ENCODE measurements at places on chromosomes 6 and 20. TPM values are rescaled to one million over a fixed set of nuclear protein-coding genes. Genes with fewer than 3 reads are reported as not detected.

Gene SAMD10
- polyA plus RNA-seq, result 9.9 TPM

Gene PLG
- polyA plus RNA-seq, result 9.8 TPM

Gene SLC17A2
- polyA plus RNA-seq, result 0.42 TPM

DNA sequence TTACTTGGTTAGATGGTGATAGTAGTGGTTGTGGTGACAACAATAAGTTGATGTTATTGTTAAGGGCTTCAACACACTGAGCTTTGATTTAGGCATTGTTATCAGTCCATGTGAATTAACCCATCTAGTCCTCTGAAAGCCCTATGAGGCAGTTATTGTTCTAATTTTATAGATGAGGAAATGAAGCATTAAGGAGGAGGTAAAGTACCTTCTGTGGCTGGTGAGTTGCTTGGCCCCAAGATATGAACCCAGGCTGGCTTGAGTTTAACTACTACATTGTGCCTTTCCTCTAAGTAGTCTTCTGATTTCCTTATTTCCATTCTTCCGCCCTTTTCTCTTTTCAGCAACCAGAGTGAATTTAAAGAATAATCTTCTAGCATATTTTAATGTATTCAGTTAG, 81.7 kb downstream of the QKI start:
- no peak for DNase-seq

- DNase-seq, result no peak
Observed at GRCh38 chr6:119591235-119591634, 241.7 kb upstream of the MAN1A1 start.

DNA sequence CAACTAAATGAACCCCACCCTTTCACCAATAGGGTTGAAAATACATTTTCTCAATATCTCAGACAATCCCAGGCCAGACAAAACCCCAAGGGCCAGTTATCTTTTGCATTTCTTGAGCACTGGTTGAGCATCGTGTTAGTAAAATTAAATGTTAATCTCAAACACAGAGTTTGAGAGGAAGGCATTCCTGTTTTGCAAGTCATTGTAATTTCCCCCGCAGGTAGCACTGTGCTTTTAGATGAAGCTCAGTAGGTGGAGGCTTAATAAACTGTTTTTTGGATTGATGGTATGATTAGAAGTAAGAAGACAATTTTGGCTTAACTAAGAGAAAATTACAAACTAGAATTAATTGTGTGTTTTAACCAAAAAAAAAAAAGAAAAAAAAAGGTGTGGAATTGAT, 998.6 kb upstream of the FLRT3 start:
- no peak for DNase-seq

DNA sequence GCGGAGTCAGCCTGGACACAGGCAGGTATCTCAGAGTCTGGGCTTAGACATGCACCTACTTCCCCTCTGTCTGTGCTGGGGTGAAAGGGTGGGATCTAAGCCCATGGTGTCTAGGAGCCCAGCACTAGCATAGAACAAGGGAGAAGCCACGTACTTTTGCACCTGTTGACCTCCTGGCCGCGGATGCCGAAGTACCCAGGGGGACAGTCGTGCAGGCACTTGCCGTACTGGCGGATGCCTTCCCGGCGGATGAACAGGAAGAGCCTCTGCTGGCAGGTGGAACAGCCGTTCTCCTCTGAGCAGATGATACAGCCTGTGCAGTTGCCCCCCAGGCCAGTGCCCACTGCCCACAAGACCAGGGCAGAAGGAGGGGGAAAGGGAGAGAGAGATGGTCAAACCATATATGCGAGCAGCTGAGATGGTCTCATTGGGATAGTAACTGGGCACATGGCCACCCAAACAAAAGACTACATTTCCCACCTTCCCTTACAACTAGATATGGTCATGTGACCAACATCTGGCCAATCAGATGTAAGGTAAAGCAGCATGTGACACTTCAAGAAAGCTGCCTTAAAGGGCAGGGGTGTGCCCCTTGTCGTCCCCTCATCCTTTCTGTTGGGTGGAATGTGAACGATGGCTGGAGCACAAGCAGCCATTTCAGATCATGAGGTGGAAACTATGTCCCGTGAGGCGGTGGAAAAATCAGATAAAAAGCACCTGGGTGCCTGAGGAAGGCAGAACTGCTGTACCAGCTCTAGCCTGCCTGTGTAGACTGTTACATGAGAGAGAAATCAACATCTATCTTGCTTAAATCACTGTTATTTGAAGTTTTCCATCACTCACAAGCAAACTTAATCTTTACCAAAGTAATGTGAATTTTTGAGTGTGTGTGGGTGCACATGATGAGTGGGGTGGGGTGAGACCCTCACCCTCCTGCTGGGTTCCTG, 34.0 kb downstream of the RSPO4 start:
- no peak for DNase-seq

DNA sequence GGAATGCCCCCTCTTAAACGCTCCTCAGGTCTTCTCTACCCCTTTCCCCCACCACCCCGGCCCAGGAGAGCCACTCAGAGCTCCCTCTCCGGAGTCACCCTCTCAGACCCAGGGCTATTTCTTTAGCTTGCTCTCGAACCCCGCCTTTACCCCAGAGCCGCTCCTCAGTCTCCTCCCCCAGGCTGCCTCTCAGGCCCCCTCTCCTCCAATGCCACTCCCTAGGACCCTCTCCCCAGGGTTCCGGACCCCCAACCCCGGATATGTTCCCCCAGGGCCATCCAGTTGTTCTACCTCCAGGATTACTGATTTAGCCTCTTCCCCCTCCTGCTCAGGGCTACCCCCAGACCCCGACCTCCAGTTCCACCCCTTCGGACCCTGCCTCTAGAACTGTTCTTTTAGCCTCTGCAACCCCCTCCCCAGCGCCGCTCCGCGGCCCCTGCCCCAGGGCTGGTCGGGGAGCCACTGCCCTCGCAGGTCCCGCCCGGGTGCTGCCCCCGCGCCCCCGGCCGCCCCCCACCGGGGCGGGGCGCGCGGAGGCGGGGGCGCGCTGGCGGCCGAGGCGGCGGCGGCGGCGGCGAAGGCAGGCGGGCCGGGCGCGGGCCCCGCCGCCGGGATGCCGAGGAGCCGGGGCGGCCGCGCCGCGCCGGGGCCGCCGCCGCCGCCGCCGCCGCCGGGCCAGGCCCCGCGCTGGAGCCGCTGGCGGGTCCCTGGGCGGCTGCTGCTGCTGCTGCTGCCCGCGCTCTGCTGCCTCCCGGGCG, at the start of gene MMP24:
Gene MMP24 (plus strand): TSS at position 565 of the 758 bp plus-strand sequence. CDS start 49 bp downstream, at position 614.
- DNase-seq, result no peak

- no peak for DNase-seq
Observed at GRCh38 chr20:46323557-46323956, 15.3 kb upstream of the CDH22 start.

All from renal cortex interstitium (tissue), 15 donors.